ENCODE measurements at places on chromosomes 12 and 14. TPM values are rescaled to one million over a fixed set of nuclear protein-coding genes. Genes with fewer than 3 reads are reported as not detected.
A peak's percentile ranks its signal among the peaks of the same experiment; 100 is the strongest.

Gene AVPR1A
- total RNA-seq = 1.8 TPM

DNA sequence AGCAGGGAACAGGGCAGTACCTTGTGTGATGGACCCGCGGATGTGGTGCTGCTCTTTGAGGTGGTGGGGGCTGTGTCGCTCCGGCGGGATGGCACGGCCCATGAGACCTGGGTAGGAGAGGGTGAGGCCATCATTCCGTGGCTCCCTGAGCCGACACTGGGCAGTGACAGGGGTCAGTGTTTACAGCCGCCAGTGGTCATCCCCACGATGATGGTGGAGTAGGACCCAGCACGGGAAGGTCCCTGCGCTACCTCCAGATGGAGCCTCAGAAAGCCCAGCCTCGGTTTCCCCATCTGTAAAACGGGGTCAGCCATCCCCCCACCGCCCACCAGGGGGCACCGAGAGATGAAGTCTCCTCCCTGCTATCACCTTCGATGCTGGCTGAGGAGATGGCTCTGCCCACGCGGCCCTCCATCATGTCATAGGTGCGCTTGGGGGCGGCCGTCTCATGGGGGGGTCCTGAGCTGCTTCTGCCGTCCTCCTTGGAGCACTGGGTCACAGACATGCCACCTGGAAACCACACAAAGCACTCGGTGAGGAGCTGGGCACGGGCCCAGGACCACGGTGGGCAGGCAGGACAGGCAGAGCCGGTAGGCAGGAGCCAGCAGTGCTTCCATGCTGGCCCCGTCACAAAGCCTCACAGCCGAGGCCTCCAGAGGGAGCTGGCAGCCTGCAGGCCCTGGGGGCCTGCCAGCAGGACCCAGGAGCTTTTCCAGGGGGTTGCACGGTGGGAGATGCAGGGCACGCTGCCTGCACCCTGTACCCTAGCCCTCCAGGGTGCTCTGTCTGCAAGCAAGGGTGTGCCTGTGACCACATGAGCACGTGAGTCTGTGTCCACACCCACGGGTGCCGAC is 53.1 kb downstream of the RFLNA start:
- no peak for DNase-seq

DNA sequence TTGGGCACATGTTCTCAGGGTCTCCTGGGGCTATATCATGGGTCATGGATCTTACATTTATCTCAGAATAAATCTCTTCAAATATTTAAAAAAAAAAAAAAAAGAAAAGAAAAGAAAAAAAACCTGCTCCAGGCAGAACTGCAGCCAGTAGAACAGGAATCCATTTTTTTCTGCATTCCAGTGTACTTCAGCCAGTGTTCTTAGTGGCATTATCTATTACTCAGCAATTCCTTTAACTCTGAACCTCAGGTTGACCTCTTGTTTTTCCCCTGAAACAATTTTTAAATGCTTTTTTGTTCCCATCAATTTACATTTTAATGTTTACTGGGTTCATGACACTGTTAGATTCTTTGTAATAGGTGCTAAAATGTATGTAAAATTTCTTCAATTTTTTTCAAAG is 66.7 kb upstream of the STXBP6 start:
- no peak for DNase-seq

DNA sequence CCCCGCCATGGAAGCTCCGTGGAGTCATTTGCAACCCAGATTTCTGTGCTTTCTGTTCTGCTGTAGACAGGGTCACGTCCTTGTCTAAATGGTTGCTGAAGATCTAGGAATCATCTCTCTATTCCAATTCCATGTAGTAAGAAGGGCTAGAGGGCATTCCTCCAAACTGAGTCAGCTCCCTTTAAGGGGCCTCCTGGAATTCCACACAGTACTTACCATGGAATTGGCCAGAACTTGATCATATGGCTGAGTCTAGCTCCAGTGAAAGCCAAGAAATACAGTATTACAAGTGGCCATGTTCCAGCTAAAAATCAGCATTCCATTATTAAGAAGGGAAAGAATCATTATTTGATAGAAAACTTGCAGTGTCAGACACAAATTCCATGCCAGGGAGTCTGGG is 171.9 kb downstream of the PRKCH start:
- DNase-seq = no peak

DNA sequence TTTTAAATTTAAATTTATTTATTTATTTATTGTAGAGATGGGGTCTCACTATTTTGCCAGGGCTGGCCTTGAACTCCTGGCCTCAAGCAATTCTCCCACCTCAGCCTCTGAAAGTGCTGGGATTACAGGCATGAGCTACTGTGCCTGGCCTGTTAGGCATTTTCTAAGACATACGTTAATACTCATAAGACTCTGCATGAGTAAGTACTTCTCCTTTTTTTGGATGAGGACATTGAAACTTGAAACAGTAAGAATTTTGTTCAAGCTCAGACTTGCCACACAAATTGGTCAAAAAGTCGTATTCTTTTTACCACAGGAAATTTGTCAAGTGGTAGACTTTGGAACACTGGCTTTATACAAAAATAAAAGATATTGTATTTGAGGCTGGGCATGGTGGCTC is 187.4 kb upstream of the RASSF8 start:
- no peak for DNase-seq

DNA sequence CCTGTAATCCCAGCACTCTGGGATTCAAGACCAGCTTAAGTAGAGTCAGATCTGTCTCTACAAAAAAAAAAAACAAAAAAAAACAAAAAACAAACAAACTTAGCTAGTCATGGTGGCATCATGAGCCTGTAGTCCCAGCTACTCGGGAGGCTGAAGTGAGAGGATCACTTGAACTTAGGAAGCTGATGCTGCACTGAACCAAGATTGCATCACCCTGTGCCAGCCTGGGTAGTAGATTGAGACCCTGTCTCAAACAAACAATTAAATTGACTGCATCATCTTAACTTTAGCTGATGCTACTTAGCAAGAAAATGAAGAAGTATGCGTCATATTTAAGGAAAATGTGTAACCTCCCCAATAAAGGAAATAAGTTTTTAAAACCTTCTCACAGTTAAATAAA is 136.6 kb upstream of the ATXN7L3B start:
- DNase-seq = no peak

DNA sequence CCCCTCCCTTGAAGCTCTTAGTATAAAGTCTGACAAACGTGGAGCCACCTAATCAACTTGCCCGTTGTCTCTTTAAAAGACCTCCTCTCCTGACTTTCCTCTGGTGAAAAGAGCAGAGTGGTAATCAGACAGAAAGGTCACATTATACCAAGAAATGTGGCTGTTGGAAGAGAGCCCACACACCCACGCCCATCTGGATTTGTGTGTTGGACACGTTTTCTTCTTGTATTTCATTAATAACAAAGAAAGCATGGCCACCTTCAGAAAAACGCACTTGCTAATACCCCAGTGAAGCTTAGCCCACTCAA is 41.3 kb downstream of the CCDC60 start:
- peak; percentile 22 for DNase-seq

DNA sequence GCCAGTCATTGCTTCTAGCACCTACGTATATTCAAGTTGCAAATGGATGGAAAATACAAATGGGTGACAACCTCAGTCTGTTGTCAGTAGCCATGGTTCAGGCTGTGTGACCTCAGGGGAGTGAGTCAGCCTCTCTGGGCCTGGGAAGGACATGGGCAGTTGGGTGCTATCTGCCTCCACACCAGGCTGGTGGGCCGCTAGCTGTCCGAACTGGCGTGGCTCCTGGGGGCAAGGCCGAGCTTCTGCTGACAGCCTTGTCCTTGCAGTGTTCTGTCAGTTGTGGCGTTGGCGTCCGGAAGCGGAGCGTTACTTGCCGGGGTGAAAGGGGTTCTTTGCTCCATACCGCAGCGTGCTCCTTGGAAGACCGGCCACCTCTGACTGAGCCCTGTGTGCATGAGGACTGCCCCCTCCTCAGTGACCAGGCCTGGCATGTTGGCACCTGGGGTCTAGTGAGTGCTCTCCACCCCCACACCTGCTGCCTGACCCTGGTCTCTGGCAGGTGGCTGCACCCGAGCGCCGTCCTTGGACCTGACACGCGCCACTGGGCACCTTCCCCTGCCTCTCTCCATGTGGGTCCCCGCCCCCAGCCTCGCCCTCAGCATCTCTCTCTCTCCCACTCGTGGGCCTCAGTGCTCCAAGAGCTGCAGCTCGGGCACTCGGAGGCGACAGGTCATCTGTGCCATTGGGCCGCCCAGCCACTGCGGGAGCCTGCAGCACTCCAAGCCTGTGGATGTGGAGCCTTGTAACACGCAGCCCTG is 17.1 kb downstream of the PAPLN start:
- DNase-seq = no peak

GRCh38 chr12:62722971-62723680 is 211.8 kb downstream of the PPM1H start:
- DNase-seq = no peak

- DNase-seq = no peak
Measured at GRCh38 chr14:34172550-34173368, 221.9 kb upstream of the EGLN3 start.

GRCh38 chr12:131897875-131898274 is 3.5 kb downstream of the ULK1 start:
- peak; percentile 2 for DNase-seq

- DNase-seq = no peak
Measured at GRCh38 chr12:91127306-91127705, 16.0 kb upstream of the LUM start.

- DNase-seq = no peak
Measured at GRCh38 chr14:37147310-37147880, 25.0 kb downstream of the SLC25A21 start.

- no peak for DNase-seq
Measured at GRCh38 chr14:102362084-102362483, 606 bp downstream of the CINP start.

DNA sequence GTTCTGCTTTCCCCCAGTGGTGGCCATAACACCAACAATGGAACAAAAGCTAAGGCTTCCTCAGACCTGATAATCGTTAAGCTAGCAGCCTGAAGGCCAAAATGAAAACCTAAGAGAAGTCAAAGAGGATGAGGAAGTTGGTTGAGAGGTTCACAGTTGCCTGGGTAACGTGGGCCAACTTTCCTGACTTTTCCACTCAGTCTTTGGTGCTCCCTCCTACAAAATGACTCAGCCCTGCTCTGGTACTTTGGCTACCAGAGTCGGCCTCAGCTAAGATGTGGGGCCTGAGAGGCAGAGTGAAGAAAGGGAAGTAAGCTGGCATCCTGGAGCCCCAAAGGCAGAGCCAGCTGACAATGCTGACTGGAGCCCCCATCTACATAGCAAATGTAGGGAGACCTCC is 14.9 kb upstream of the FKBP11 start:
- DNase-seq = no peak
